ENCODE measurements at places on chromosomes 3 and 15.

DNA sequence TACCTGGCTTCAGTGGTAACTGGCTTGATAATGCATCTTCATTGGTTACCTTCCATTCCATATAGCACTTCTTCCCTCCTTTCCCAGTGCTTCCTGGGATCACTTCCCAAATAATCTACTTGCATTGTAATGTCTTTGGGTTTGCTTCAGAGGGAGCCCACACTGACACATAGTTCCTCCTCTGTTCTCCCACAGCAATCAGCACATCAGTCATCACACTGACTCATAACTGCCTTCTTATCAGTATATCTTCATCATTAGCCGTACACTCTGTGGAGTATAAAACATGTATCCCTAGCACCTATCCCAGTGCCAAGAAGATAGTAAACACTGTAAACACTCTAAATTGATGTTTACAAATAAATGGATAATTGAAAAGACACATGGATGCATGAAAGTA is 91.4 kb upstream of the SCN10A start:
- DNase-seq, result no peak

DNA sequence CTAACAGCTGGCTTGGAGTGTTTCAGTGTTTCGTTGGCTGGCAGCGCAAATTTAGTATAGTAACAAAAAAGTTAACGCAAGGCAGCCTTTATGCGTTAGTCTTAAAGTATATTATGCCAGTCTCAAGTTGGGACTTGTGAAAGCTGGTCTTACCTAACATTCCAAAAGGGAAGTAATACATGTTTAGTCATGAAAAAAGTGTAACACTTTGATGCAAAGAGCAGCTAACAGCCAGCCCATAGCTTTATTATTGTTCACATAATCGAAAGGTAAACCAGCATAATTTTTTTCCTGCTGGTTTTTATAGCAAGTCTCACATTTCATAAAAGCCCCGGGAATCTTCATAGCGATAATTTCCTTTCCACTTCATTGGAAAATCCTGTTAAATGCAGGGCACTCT is 2.4 kb upstream of the GPR87 start:
- DNase-seq, result no peak

DNA sequence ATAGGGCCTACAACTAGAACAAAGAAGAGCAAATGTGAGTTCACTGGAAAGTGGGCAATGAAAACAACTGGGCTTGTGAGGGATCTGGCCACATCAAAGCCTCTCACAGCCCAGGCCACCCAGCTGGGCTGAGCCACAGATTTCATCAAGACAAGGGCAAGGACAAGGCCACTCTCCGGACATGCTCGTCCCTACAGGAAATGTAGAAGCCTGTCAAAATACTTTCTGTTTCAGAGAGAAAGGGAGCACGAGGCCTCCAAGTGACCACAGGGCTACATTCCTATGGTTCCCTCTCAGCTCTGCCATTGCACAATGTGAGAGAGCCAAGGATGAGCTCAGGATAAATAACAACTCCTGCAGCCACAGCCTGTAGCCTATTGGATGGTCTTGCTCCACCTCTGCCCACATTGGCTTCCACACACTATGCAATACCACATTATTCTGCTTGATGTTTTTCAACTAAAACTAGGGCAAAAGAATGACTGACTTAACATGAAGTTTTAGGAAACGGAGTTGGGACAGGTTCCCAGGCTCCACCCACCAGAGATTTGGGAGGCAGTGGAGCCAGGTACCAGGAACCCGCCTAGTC is 12.1 kb downstream of the TBC1D2B start:
- no peak for DNase-seq

DNA sequence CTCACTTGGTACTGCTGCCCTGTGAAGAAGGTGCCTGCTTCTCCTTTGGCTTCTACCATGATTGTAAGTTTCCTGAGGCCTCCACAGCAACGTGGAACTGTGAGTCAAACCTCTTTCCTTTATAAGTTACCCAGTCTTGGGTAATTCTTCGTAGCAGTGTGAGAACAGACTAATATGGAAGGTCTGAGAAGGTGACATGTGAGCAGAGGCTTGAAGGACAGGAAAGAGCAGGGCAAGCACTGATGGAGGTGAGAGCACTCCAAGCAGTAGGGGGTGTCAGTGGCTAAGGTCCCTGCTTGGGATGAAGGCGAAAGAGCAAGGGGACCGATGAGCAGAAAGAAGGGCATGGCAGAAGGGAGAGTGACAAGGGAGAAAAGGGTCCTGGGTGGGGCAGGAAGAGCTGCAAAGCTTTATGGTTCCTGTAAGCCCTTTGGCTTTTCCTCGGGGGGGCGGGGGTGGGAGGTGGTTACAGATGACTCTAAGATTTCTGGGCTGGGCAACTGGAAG is 3.5 kb downstream of the EIF4E3 start:
- no peak for DNase-seq

DNA sequence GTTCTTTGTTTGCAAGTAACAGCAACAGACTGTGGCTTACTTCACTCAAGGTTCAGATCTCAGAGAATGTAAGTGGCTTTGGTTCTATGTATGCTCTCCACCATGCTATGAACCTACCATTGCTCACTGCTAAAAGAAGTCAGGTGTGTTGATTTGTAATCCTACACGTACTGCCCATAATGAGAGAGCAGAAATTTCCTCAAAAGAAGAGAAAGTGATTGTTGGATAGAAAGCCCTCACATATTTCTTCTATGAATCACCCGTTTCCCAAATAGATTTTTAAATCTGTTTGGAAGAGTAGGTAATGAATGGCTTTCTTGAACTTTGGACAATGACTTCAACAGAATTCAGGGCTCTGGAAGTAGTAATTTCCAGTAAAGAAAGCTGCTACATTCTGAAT is 565.4 kb downstream of the ROBO2 start:
- no peak for DNase-seq

GRCh38 chr3:192422321-192422996 is 304.9 kb downstream of the FGF12 start:
- no peak for DNase-seq

DNA sequence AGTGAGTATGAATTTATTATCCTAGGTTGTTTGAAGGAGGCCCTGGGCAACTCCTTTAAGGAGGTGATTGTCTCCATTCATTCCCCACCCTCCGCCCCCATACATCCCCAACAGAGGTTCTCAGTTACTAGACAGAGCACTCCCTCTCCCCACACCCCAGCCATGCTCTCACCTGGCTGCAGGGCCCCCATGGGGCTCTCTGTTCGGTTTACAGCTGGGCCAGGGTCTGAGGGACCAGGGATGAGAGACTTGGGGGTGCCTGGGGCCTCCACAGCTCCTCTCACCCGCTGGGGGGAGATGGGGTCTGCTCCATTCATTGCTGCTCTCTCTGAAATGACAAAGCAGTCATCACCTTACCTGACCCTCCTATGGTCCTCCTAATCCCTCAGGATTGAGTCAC is 3.6 kb downstream of the PRRT3 start:
- no peak for DNase-seq

DNA sequence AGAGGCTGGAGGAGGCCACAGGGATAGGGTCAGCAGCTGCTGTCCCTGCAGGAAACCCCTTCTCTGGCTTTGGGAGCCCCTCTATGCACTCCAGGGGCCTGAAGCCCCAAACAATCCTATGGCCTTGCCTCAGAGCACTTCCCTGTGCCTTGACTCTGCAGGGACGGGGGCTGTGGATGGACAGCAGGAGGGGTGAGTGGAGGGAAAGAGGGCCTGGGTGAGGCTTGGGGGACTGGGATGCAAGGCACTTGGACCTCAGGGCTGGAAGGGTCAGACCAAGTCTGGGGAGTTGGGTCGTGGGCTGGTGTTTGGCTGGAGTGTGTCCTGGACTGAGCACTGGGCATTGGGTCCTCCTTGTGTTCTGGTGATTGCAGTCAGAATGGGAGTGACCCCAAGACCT is 769.8 kb downstream of the EPHA3 start:
- DNase-seq, result no peak

- DNase-seq, result no peak
These were observed 116.7 kb upstream of the PLCL2 start for GRCh38 chr3:16768014-16768413.

- DNase-seq, result no peak
These were observed 6.7 kb upstream of the ZNF609 start for GRCh38 chr15:64453689-64454037.

- no peak for DNase-seq
These were observed 84.7 kb upstream of the PTX3 start for GRCh38 chr3:157351981-157352380.

DNA sequence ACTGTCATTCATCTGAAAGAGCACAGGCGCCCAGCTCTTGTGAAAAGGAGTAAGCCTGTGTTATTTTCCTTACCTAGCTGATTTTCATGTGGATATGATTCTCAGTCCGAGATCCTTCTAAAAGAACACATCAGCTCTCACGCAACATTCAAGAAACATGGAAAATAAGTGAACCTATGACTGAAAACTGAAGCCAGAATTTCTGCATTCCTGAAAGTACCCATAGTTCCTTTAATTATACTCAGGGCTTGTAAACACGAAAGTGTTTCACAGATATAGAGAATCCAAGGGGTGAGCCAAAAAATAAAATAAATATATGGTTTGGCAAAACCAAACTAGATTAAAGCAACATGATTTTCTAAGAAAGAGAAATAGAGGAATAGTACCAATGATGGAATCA is 100.8 kb upstream of the CHMP2B start:
- DNase-seq, result no peak

DNA sequence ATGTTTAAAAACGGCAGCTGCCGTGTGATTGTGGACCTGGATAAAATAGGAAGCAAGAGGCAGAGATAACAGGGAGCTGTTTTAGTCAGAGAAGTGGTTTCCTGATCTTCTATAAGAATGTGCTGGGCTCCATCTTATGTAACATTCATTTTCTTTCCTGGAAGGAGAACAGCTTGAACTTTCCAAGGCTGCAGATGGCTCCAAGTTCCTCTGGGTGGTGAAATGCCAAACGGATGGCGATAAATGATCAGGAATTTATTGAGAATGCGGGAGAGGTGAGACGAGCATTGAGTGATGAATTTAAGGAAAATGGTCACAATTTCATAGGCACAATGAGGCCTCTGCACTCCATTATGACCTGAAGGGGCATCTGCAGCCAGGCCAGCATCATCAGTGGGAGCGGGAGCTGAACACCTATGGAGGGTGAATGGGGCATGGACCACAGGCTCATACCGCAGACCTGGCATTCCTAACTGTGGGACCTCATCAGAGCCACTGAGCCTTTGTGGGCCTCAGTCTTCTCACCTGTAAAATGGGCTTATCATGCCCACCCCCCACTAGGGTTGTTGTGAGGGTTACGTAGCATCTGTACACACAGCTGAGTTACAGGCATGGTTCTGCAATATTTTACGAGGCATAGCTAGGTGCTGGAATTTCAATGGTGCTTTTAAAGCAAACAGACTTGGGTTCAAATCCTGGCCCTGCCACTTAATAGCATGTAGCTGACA is 17.1 kb downstream of the MGLL start:
- no peak for DNase-seq

DNA sequence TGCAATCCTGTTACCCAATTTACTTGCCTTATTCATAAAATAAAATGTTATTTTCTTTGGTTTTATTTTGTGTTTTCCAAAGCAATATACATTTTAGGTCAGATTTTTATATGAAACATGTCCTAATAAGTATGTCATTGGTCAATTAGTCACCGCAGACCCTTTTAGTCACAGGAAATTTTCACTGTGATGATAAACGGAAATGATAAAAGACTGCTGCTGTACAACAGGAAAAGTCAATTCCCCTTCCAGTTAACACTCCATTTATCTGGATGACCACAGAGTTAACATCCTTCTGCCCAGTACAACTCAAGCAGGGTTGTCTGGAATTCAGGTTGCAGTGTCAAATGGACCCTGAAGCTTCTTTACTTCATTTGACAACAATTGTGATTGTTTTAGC is 175.2 kb downstream of the LSAMP start:
- no peak for DNase-seq

DNA sequence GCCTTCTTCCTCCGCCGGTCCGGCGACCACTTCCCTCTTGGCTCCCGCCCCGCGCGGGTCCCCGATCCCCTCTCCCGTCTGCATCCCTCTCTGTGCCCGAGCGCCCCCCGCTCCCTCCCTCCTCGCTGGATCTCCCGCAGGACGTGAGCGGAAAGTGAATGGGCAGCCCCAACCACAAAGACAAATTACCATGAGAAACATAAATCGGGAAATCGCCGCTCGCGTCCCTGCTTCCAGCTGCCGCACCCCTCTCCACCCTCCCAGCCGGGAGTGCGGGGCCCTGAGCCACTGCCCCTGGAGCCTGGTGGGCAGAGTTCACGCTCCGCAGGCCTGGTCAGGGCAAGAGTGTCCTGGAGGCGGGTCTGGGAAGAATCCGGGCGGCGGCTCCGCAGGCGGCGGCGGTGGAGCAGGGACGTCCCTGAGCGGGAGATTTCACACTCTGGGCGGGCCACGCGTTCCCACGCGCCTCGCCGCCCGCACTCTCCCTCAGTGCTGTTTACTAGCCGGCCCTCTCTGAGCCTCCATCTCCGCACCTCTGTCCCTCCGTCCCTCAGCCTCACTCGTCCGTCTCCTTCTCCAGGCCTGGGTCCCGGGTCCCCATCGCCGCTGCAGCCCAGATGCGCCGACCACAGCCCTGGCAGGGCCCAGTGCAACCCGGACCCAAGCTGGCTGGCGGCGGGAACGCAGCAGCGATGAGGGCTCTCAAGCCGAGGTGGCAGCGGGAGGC is 835 bp downstream of the SEMA5B start:
- no peak for DNase-seq

- no peak for DNase-seq
These were observed 171.4 kb downstream of the NFKBIZ start for GRCh38 chr3:102020735-102021134.

GRCh38 chr3:65560133-65560532 is 478.6 kb downstream of the MAGI1 start:
- DNase-seq, result no peak

GRCh38 chr15:99993681-99994131 is 260.5 kb upstream of the LYSMD4 start:
- DNase-seq, result no peak

DNA sequence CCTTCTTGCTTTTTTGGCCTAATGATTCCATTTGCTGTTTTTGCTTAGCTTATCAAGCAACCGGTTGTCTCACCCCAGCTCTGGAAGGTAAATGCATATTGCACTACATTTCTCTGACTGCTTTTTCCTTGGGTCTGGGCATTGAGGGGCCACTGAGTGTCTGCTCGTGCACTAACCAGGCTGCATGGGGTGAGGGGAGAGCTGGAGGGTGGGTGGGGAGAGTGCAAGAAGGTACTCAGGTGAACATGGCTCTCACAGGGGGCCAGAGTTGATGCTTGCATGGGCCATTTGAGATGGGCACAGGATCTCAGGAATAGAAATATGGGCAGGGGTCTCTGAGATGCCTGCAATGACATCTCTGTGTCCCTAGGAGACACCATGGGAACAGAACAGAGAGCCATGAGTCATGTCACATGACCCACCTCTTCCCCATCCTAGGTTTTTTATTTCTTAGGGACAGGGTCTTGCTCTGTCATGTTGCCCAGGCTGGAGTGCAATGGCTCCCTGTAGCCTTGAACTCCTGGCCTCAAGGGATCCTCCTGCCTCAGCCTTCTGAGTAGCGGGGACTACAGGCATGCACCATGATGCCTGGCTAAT is 6.2 kb downstream of the ALPK3 start:
- no peak for DNase-seq

Measured in NT2/D1 (cell line).